ENCODE measurements at places on chromosomes 3 and 15.

- no peak for DNase-seq
These were observed 535.1 kb downstream of the NLGN1 start for GRCh38 chr3:173932624-173933023.

GRCh38 chr3:95235916-95236315 is 1173.1 kb downstream of the NSUN3 start:
- DNase-seq: no peak

- DNase-seq: no peak
These were observed 25.8 kb downstream of the ALS2CL start for GRCh38 chr3:46667657-46668056.

GRCh38 chr15:36495456-36495991 is 83.9 kb upstream of the CDIN1 start:
- no peak for DNase-seq

- DNase-seq: no peak
These were observed 153.5 kb upstream of the GOLIM4 start for GRCh38 chr3:168249205-168249549.
